NCI-H524 (cell line): ENCODE measurements at places on chromosomes 4 and X.

DNA sequence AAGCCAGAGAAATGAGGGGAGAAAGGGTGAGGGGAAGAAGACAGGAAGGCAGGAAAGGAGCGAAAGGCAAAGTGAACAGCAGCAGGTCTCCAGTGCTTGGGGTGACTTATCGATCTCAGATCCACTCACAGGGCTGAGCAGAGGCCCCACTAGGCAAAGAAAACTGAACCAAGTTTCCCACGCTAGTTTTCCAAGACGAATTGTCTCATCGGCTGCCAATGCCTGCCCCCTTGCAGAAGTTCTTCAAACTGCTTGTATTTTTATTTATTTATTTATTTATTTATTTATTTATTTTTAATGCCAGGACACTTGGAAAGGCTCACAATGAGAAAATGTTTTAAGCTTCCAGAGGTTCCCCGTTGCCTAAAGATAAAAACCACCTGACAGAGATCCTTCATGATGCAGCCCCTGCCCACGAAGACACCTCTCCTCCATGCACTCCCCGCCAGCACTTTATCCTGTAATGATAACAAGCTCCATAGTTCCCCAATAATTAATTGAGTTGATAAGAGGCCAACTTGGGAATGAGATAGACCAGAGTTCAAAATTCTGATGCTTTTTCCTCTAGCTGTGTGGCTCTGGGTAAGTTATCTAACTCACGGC, 43.2 kb downstream of the QDPR start:
- DNase-seq: peak; percentile 18

DNA sequence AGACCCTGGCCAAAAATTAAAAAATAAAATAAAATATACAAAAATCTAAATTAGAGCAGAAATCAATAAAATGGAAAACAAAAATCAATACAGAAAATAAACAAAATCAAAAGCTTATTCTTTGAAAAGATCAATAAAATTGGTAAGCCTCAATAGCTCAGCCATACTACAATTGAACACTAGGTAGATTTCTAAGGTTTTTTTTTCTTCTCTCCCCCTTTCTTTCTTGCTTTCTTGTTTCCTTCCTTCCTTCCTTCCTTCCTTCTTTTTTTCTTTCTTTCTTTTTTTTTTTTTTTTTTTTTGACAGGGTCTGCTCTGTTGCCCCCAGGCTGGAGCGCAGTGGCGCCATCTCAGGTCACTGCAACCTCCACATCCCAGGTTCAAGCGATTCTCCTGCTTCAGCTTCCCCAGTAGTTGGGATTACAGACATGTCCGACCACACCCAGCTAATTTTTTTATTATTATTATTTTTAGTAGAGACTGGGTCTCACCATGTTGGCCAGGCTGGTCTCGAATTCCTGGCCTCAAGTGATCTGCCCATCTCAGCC, 23.4 kb upstream of the PPP3CA start:
- DNase-seq: no peak

- DNase-seq: no peak
These were observed 1354.8 kb upstream of the IGFBP7 start for GRCh38 chr4:58465031-58465430.

DNA sequence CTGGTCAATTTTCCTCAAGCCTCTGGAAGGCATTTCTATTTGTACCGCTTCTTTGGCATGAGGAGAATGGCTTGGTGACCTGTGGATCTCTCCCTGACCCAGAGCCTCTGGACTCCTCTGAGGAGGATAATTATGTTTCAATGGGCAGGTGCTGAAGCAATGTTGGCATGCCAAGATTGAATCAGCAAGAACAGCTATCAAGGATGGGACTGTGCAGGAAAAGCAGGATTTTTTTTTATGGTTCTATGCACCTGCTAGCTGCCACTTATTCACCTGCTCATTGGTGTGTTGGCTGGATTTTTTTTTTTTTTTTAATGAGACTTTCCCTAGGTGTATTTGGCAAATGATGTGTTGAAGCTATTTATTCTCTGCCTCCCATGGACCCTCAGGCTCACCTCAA, 821.2 kb downstream of the RPA4 start:
- no peak for DNase-seq

DNA sequence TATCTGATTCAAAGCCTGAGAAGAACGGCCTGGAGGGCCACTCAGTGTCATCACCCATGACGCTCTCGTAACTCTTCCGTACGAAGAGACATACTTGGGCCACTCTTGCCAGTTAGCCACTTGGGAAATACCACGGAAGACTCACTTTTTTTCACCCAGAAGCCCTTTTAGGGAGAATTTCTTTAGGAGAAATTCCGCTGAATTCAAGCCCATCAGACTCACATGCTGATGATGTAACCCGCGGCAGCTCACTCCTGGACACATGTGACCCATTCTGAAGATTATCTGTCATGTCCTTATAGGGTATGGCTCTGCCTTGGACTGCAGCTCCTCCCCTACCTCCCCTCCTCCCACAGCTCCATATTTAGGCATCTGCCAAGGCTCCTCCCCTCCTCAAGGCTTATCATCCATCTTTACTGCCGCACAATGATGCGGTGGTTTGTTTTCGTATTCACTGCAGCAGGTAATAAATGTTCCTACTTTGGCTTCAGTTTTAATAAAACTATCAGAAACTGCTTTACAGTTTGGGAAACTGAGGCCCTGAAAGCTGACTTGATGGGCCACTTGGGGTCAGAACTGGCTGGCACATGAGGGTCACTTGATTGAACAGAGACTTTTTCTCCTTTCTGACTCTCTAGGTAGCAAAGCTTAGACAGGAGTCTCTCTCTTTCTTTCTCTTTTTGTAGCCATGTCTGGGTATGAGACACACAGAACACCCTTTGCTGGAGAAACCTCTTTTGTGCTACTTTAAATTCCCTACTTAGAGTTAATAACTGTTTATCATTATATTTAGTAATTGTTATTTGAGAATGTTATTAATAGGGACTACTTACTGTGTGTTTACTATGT, 42.1 kb downstream of the RHOH start:
- no peak for DNase-seq

- DNase-seq: no peak
These were observed 226.9 kb upstream of the MID1 start for GRCh38 chrX:10847333-10847732.

GRCh38 chr4:185771711-185772390, 40.1 kb downstream of the SORBS2 start:
- DNase-seq: no peak

DNA sequence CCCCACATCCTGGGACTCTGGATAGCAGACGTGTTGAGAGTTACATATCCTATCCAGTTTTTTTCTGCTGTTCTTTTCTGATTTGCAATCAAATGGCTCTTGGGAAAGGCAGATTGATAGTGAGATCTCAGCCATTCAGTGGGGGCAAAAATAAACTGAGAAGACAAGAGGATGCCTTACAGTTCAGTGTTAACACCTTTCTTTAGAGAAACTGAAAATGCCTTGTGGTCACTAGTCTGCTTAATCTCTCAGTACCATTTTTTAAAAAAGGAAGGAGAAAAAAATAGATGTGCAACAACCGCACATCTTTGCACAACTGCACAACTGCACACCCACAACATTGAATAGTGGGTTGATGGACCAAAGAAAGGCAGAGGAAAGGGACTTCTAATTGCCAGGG, 109.3 kb downstream of the ARHGEF9 start:
- DNase-seq: no peak
